ENCODE measurements at places on chromosomes 7 and 10. TPM values are rescaled to one million over a fixed set of nuclear protein-coding genes. Genes with fewer than 3 reads are reported as not detected.
A peak's percentile ranks its signal among the peaks of the same experiment; 100 is the strongest.

GRCh38 chr10:124736491-124737136 lies 7.6 kb downstream of the FAM53B start:
- peak; percentile 72 for DNase-seq

GIMAP1 gene
- polyA plus RNA-seq = 6.7 TPM

SNCG gene
- polyA plus RNA-seq = 5.4 TPM

DNA sequence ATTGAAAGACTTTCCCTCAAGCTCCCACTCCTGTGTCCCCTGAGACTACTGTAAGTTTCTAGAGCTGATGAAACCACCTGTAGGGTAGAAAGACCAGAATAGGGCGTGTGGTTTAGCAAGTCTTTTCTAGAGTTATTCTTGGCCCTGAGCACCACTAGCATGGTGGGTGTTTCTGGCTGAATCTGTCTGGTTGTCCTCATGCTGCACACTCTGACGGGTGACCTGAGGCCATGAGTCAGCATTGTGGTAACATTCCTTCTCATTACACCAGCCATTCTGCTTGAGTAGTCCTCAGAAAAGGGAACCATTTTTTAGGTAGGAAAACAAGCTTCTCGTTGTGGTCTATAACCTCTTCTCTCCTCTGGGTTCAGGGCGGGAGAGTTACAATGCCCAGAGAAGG lies 250.3 kb downstream of the SNX13 start:
- no peak for DNase-seq

GRCh38 chr7:28137463-28137862 lies 43.1 kb downstream of the JAZF1 start:
- DNase-seq = no peak

- DNase-seq = no peak
Measured at GRCh38 chr7:44587843-44588711, 6.0 kb upstream of the TMED4 start.

DNA sequence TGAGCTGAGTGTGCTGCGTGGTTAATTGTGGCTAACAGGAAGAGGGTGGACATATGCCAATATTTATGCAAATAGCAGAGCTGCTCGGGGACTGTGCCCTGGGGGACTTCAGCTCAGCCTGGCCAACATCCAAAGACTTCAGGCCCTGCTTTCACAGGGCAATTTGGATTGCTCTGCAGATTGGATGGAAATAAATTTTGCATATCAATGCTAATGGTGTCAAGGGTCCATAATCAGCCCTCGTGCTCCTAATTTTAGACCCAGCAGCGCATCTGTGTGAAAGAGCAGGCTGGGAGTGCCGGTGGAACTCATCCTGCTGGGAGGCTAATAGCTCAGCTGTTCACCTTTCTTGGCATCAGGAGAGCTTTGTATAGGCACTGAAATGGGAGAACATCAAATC lies 270.1 kb downstream of the TCERG1L start:
- no peak for DNase-seq

TMEM196 gene
- 0.09 TPM for polyA plus RNA-seq

SERPINE1 gene
- 2.2 TPM for polyA plus RNA-seq

CALHM3 gene
- polyA plus RNA-seq = not detected

TNS3 gene
- polyA plus RNA-seq = 102 TPM

H2BK1 gene
- polyA plus RNA-seq = not detected

Measured in right lung (tissue), 10 donors.